ENCODE measurements at places on chromosomes 3 and 15. TPM values are rescaled to one million over a fixed set of nuclear protein-coding genes. Genes with fewer than 3 reads are reported as not detected.

The BCL2A1 gene
- polyA plus RNA-seq: 0.18 TPM

DNA sequence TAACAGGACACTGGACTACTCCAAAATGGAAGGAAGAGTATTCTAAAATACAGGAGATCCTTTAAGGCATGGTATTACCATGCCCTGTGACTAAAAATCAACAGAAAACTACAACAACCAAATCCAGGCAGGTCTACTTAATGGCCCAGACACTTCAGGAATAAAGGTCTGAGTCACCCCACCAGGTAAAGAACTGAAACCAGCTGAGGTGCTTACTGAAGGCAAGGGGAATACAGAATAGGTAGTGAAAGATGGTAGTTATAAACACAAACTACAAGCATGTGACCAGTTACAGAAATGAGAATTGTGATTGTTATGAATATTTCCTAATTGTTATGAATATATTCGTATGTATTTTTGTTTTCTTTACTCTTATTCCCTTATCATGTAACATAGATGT, 13.4 kb downstream of the IFT57 start:
- no peak for DNase-seq

- no peak for DNase-seq
These were observed 30.8 kb downstream of the ACSBG1 start for GRCh38 chr15:78203346-78204225.

GRCh38 chr3:61181874-61182273, 69.4 kb downstream of the FHIT start:
- no peak for DNase-seq

DNA sequence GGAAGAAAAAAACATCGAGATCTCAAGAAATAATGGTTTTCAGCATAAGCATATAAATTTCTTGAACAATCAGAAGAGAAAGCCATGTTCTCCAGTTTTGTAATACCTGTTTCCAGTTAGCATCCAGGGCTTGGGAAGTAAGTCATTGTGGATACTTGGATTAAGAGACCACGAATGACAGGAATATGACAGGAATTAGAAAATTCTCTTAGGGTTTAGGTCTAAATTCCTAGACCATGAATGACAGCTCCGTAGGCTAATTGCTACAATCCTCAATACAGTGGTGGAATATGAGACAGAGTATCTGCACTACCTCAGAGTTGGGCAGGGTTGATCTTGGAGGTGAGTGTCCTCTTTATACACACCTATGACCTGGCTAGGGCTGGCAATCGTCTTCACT, 517.5 kb downstream of the NTRK3 start:
- DNase-seq: no peak

- DNase-seq: no peak
These were observed 22.5 kb downstream of the NRROS start for GRCh38 chr3:196662033-196662432.

DNA sequence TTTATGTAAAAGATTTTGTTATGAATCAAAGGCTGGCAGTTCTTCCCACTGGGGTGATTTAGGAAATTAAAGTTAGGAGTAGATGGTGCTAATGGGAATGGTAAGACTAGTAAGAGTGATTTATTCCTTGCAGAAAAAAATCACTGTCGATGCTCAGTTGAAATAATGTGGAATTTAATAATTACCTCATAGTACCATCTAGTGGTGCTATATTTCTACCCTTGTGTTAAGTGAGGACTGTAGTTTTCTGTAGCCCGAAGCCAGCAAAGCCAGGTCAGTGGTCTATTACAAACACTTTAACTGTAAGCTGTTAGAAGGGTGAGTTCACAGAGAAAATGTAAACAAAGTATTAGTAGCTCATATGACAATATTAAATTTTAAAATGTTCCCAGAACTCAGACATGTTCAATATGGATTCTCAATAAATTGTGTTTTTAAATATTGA, 39.5 kb upstream of the GOLGA8J start:
- no peak for DNase-seq

The BFSP2 gene
- not detected for polyA plus RNA-seq
